Breast epithelium (tissue), 4 donors: ENCODE measurements at places on chromosomes 12 and 14.

GRCh38 chr14:63167044-63167443 is 37.2 kb upstream of the RHOJ start:
- H3K36me3 ChIP-seq, result no peaks in the 10 kb centered on the region
- H3K27ac ChIP-seq, result no peak overlapping the region
- H3K4me3 ChIP-seq, result no peak overlapping the region
- no peaks in the 10 kb centered on the region for H3K27me3 ChIP-seq

DNA sequence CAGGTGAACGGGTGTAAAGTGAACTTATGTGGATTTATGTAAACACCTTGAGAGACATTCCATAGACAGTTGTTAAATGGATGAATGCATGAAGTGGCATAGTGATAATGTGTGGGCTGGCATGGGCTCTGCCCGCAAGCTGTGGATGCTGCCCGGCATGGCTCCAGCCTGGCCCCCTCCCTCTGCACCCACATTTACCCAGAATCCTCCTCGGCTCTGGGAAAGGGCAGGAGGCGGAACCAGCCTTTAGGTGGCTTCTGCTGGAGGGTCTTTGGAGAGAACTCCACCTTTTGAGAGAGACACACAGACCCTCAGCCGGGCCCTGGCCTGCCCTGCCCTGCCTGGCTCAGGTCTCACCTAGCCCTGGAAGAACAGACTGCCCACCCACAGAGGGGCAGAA is 18.7 kb downstream of the RASAL1 start:
- no peaks in the 10 kb centered on the region for H3K4me1 ChIP-seq
- H3K27ac ChIP-seq, result no peak overlapping the region
- H3K36me3 ChIP-seq, result no peaks in the 10 kb centered on the region
- no peak overlapping the region for H3K4me3 ChIP-seq

- H3K27me3 ChIP-seq, result no peaks in the 10 kb centered on the region
- no peaks in the 10 kb centered on the region for H3K4me1 ChIP-seq
- H3K27ac ChIP-seq, result no peak overlapping the region
- H3K4me3 ChIP-seq, result no peak overlapping the region
These were observed 11.4 kb downstream of the GPR19 start for GRCh38 chr12:12684375-12685106.

DNA sequence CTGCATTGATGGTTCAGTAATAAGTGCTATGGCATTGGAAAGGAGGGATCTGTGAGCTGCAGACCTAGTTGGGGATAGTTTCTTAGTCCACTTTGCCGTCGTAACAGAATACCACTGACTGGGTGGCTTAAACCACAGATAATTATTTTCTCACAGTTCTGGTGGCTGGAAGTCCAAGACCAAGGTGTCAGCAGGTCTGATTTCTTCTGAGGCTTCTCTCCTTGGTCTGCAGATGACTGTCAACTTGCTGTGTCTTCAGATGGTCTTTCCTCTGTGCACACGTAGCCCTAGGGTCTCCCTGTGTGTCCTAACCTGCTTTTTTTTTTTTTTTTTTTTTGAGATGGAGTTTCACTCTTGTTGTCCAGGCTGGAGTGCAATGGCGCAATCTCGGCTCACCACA is 126.1 kb downstream of the MYRFL start:
- no peaks in the 10 kb centered on the region for H3K36me3 ChIP-seq
- H3K27ac ChIP-seq, result no peak overlapping the region
- no peak overlapping the region for H3K4me3 ChIP-seq
- H3K4me1 ChIP-seq, result no peaks in the 10 kb centered on the region

DNA sequence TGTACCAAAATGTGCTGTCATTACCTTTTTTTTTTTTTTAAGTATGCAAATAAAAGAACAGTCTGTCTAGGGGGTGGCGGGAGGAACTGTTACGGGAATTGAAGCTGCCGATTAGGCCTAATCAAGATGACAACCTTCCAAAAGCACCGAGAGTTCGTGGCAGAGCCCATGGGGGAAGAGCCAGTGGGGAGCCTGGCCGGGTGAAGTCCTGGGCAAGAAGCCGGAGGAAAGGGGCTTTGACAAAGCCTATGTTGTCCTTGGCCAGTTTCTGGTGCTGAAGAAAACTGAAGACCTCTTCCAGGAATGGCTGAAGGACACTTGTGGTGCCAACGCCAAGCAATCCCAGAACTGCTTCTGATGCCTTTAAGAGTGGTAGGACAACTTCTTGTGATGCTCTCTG is 42.6 kb downstream of the ACTN1 start:
- H3K4me1 ChIP-seq, result peaks cover 39% of the 10 kb centered on the region
- H3K27ac ChIP-seq, result peak overlapping the region; percentile 83
- H3K4me3 ChIP-seq, result peak overlapping the region; percentile 24
- H3K27me3 ChIP-seq, result no peaks in the 10 kb centered on the region
- no peaks in the 10 kb centered on the region for H3K36me3 ChIP-seq
- no peak for DNase-seq

DNA sequence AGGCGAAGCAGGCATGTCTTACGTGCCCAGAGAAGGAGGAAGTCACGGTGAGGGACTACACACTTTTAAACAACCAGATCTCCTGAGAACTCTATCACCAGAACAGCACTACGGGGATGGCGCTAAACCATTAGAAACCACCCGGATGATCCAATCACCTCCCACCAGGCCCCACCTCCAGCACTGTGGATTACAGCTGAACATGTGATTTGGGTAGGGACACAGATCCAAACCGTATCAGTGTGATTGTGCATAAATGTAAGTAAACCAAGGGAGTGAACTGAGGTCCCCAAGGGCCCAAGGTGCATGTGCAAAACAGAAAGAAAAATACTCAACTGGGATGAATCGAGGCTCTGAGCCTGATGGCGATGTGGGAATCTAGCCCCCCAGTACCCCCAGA is 134.2 kb downstream of the DICER1 start:
- no peaks in the 10 kb centered on the region for H3K27me3 ChIP-seq
- no peaks in the 10 kb centered on the region for H3K36me3 ChIP-seq
- H3K27ac ChIP-seq, result no peak overlapping the region
- H3K4me3 ChIP-seq, result no peak overlapping the region
- H3K4me1 ChIP-seq, result no peaks in the 10 kb centered on the region
- DNase-seq, result no peak

GRCh38 chr14:56515739-56516138 is 63.9 kb upstream of the TMEM260 start:
- no peak for DNase-seq
- H3K4me3 ChIP-seq, result no peak overlapping the region
- no peaks in the 10 kb centered on the region for H3K4me1 ChIP-seq
- H3K36me3 ChIP-seq, result no peaks in the 10 kb centered on the region

DNA sequence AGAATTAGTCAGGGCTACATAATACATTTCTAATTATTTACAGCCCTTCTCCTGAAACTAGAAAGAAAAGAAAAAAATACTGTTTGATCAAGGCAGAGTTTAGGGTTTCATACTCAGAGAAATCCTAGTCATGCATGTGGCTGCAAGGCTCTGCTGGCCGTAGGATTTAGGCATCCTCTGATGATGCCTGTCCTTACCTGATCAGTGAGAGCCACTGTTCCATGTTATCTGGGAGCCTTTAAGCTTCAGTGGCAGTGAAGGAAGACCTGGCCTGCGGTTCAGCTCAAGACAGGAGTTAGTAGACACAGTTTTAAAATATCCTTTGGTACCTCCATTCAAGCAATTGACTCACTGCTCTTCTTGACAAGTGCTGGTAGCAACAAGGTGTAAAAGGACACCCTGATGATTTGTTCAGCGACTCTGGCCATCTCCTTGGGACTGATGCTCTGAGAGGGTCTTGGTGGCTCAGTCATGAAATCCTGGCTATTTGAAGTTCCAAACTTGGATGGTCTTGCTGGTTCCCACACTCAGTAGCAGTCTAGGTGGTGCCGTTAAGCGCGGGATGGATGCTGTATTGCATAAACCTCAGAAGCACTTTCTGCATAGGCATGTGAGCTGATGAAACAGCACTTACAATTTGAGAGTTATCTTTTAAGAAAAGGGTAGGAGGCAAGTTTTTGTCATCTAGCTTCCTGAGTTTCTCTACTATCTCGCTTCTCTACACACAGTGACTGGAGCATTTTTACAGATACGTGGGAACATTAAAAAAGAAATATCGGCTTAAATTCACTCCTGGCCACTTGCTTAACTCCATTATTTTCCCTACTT is 162.0 kb downstream of the SAMD4A start:
- peaks cover 3% of the 10 kb centered on the region for H3K4me1 ChIP-seq
- DNase-seq, result no peak
- H3K27ac ChIP-seq, result peak overlapping the region; percentile 75
- no peak overlapping the region for H3K4me3 ChIP-seq
- H3K36me3 ChIP-seq, result no peaks in the 10 kb centered on the region

GRCh38 chr12:57079821-57080220 is 1.2 kb upstream of the NEMP1 start:
- peaks cover 7% of the 10 kb centered on the region for H3K4me1 ChIP-seq
- H3K27ac ChIP-seq, result no peak overlapping the region
- no peak overlapping the region for H3K4me3 ChIP-seq
- H3K36me3 ChIP-seq, result no peaks in the 10 kb centered on the region
- DNase-seq, result no peak

GRCh38 chr12:106309671-106310505 is 7.4 kb downstream of the TCP11L2 start:
- peak overlapping the region; percentile 56 for H3K27ac ChIP-seq
- no peak overlapping the region for H3K4me3 ChIP-seq
- H3K4me1 ChIP-seq, result no peaks in the 10 kb centered on the region
- DNase-seq, result no peak

DNA sequence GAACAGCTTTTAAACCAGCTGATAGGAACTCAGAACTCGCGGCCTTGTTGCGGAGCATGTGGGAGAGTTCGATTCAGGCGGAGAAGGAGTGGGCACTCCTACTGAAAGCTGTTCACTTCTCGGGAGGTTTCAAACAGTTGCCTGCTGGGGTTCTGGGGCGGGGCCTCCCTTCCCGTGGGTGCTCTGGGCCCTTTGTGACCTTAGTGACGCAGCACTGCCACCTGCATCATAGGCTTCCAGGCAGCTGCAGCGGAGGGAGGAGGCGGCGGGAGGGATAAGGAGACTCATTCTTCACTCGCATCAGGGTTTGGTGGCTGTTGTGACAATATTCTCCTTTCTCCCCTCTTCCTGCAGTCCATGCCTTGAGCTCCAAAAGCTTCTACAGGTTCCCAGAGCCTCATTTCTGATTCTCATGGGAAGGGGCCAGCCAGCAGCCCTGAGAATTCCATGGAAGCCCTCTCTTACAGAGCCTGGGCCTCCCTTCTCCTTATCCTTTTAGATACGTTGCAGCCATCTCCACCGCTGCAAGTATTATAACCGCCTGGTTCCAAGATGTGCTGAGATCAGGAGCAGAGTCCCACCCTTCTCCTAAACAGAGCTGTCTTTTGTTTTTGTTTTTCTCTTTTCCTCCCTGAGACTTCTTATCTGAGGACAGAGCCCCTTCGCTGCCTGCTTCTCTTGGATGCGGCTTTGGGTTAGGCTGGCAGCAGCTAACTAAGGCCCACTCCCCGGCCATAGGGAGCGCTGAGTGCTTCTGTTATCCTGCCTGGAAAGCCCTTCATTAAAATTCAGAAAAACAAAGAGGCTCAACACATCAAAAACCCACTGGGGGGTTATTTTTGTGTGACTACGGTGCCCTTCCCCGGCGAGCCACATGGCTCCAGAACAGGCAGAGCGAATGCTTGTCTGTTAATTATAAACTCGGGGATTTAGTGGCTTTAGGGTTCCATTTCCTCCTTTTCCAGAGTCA is 67.6 kb upstream of the GPATCH2L start:
- H3K4me3 ChIP-seq, result no peak overlapping the region
- H3K27me3 ChIP-seq, result no peaks in the 10 kb centered on the region
- no peaks in the 10 kb centered on the region for H3K4me1 ChIP-seq
- no peak overlapping the region for H3K27ac ChIP-seq
- no peak for DNase-seq

DNA sequence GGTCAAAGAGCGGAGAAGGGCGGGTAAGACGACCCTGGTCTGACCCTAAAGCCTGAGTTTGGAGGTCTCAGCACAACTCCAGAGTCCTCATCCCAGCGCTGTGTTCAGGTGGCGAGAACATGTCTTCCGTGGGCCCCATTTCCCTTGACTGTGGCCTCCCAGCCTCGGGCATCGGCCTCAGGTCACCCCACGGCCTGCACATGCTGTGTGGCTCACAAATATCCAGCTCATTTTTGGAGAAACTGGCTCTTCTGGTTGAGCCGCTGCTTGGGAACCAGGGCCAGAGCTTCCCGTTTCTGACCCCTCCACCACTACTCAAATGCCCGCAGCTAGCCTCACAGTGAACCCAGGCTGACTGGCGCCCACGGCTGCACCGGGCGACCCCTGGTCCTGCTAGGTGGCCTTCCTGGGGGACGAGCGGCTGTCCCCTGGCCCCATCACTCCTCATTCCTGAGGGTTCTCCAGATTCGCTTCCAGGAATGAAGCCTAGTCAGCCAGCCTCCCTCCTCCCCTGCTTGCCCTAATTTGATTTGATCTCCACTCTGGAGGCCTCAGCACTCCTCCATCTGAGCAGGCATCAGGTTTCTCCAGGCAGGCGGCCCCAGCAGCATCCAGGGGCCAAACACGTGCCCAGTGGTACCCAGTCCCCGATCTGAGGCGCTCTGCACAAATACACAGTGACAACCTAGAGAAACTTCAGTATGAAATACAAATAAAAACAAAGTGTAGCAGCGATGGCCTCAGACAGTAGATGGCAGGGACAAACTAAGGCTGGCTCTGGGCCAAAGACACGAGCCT is 4.7 kb downstream of the P2RX2 start:
- DNase-seq, result no peak
- H3K4me1 ChIP-seq, result peaks cover 19% of the 10 kb centered on the region
- H3K27ac ChIP-seq, result peak overlapping the region; percentile 56

GRCh38 chr12:108075561-108075960 is 53.5 kb upstream of the WSCD2 start:
- H3K27me3 ChIP-seq, result no peaks in the 10 kb centered on the region
- no peak for DNase-seq
- H3K4me3 ChIP-seq, result no peak overlapping the region

- H3K27ac ChIP-seq, result no peak overlapping the region
- no peak for DNase-seq
- no peaks in the 10 kb centered on the region for H3K4me1 ChIP-seq
- H3K4me3 ChIP-seq, result no peak overlapping the region
These were observed 12.4 kb upstream of the RTN1 start for GRCh38 chr14:59882957-59883356.

DNA sequence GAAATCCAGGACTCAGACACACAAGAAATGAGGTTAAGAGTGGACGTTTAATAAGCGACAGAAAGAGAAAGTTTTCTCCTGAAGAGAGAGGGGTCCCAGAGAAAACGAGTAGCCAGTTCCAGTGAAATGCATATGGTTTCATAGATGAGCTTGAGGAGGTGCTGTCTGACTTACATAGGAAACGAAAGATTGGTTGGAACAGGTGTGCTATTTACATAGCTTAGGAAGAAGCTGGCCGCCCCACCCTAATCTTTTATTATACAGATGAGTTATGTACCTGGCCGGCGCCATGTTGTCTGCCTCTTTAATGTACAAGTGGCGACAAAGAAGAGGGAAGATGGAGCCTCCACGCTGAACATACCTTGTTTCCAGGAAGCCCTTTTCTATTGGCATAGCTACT is 223.0 kb downstream of the SLC6A15 start:
- H3K27ac ChIP-seq, result no peak overlapping the region
- no peaks in the 10 kb centered on the region for H3K4me1 ChIP-seq
- DNase-seq, result no peak
- no peaks in the 10 kb centered on the region for H3K27me3 ChIP-seq
- H3K4me3 ChIP-seq, result no peak overlapping the region
- H3K36me3 ChIP-seq, result no peaks in the 10 kb centered on the region

GRCh38 chr12:51056242-51056641 is 8.1 kb downstream of the LETMD1 start:
- no peak for DNase-seq
- H3K36me3 ChIP-seq, result peaks cover 3% of the 10 kb centered on the region
- H3K4me1 ChIP-seq, result no peaks in the 10 kb centered on the region
- H3K27me3 ChIP-seq, result no peaks in the 10 kb centered on the region
- no peak overlapping the region for H3K27ac ChIP-seq

GRCh38 chr12:54148560-54149429 is 40.0 kb downstream of the SMUG1 start:
- H3K4me3 ChIP-seq, result no peak overlapping the region
- H3K36me3 ChIP-seq, result no peaks in the 10 kb centered on the region
- no peak overlapping the region for H3K27ac ChIP-seq
